ENCODE measurements at places on chromosomes 16 and 17. TPM values are rescaled to one million over a fixed set of nuclear protein-coding genes. Genes with fewer than 3 reads are reported as not detected.

Gene PLSCR3
- 0.77 TPM for total RNA-seq

Gene CCT6B
- total RNA-seq = 0.77 TPM

Gene CHD9NB
- total RNA-seq = 4.1 TPM

Gene HYDIN
- total RNA-seq = under 0.01 TPM

Gene GALR2
- total RNA-seq = not detected

Gene TENT4B
- 5.9 TPM for total RNA-seq

Gene PHOSPHO1
- 2.4 TPM for total RNA-seq

Gene CCL4
- total RNA-seq = 1.0 TPM

Gene NKD1
- 48.1 TPM for total RNA-seq

Gene KRTAP1-5
- total RNA-seq = not detected

Gene TEX14
- total RNA-seq = 0.55 TPM

Gene DBNDD1
- not detected for total RNA-seq

Gene RPL23
- total RNA-seq = 3,326 TPM

DNA sequence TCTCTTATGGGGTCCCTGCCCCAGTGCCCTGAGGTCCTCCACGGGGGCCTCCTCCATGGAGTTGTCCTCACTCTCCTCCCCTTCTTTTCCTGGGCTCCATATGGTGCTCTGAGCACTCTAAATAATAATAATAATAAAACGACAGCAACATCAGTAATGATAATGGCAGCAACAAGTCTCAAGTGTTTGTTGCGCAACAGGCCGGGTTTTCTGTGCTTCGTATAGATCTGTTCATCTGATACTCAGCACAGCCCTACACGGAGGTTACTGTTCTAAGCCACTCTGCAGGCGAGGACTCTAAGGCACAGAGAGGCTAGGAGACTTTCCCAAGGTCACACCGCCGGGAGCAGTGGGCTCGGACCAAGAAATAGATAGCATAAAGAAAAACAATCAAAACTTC, 13.7 kb downstream of the CIBAR2 start:
- DNase-seq = no peak

GRCh38 chr16:1282324-1282973, 26.6 kb downstream of the TPSD1 start:
- no peak for DNase-seq

DNA sequence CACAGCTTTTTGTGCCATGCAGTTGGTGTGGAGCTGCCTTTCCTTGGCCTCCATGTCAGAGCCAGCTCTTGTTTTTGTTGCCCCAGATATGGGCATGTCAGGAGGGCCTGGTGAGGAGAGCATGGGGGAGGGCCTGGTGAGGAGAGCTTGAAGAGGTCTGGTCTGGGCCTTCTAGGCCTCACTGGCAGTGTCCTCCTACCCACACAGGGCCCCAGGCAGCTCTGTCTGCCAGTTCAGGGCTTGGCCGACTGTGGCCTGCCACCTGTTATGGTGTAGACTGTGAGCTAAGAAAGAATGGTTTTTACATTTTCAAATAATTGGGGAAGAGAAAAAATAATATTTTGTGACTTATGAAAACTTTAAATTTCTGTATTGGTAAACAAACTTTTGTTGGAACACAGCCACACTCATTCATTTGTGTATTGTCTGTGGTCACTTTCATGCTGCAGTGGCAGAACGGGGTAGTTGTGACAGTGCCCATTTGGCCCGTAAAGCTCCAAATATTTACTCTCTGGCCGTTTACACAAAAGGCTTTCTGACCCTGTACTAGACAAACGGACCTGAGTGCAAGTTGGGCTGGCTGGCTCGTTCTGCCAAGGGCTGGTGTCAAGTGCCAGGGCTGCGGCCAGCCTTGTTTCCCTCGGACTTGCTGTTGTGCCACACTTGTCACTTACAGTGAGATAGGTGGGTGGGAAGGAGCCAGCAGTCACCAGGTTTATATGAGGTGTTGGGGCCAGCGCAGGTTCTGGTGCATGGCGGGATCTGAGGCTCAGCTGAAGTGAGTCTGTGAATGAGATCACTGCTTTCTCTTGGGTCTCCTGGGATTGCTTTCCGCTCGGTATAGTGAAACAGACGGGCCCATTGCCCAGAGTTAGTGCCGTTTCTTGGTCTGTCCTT, 18.2 kb downstream of the PGS1 start:
- DNase-seq = no peak

DNA sequence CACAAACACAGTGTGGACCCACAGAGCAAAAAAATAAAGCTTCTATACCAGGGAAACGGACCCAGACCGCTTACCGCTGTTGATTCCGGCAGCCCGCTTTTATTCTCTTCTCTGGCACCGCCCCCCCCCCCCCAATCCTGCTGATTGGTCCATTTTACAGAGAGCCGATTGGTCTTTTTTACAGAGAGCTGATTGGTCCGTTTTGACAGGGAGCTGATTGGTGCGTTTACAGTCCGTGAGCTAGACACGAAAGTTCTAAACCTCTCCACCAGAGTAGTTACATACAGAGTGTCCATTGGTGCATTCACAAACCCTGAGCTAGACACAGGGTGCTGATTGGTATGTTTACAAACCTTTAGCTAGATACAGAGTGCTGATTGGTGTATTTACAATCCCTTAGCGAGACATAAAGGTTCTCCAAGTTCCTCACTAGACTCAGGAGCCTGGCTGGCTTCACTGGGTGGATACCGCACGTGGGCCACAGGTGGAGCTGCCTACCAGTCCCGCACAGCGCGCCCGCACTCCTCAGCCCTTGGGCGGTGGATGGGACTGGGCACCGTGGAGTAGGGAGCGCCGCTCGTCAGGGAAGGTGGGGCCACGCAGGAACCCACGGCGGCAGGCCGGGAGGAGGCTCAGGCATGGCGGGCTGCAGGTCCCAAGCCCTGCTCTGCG, 92.4 kb downstream of the HAPSTR1 start:
- no peak for DNase-seq

DNA sequence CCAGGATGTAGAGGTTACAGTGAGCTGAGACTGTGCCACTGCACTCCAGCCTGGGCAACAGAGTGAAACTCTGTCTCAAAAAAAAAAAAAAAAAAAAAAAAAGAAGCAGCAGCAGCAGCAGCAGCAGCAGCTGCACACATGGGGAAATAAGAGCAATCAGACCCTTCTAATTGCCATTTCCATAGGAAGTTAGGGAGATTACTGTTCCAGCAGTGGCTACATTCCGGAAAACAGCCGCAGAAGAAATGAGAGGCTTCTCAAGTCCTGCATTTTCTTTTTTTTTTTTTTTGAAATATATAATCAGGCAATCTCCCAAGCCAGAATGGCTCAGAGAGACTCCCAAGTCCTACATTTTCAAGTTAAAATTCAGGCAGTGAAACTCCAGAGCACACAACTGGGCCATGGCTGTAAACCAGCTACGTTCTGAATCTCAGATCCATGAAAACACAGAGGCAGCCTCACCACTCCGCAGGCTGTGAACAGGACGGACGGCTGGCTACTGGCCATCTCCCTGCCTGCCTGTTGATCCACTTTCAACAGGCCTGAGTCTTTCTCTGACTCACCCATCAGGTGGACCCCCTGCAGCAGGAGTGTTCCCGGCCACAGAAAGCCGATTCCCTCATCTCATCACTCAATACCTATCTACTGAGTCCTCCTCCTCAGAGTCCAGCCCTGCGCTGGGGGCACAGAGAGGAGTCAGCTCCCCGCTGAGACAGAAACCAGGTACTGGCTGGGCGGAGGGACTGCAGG, 15.0 kb downstream of the TRPV1 start:
- DNase-seq = no peak

DNA sequence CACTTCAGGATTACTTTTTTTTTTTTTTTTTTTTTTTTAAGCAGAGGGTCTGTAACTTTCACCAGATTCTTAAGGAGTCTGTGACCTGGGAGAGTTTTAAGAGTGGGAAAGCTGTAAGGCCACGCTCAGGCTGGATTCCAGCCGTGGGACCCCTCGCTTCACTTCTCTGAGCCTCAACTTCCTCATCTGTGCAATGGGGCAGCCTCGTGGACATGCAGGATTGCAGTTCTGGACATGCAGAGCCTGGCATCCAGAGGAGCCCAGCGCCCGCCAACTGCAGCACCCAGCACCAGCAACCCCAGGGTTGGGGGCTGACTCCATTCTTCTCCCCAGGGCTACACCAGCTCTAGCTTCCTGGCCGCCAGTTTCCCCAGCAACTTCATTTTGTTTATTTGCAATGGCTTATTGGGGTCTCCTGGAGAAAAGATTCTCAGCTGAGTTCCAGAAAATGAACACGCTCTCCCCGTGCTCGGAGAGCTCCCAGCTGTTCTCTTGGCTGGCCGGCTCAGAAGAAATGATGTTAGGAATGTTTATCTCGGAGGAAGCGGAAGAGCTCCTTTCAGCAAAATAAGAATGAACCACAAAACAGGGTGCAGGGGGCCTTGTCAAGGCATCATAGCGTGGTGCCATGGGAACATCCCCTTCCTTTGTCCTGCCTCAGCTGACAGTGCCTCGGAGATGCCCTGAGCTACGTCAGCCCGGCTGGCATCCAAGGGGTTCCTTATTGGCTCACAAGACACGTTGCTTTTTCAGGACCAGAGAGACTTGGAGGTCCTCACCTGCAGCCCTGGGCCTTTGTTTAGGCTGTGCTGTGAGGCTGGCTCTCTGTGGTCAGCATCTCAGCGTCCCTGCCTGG, 22.9 kb upstream of the ZCCHC14 start:
- DNase-seq = no peak

- DNase-seq = no peak
Measured at GRCh38 chr16:85798901-85799496, 345 bp downstream of the EMC8 start.

DNA sequence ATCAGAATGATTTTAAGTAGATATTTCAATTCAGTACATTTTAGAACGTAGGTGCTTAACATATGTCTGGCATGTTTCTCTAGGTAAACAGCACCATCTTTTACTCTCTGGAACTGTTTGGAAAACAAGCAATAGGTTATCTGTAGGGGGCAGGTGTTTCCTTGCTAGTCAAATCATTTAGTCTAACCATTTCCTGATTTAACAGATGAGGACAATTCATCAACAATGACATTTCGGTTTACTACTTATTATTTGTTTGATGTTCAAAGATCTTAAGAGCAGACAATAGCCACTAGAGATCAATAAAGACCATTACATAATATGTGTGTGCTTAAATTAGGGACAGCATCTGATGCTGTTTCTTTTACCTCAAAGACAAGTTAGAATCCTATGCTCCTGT, 173.1 kb downstream of the CEP112 start:
- no peak for DNase-seq

DNA sequence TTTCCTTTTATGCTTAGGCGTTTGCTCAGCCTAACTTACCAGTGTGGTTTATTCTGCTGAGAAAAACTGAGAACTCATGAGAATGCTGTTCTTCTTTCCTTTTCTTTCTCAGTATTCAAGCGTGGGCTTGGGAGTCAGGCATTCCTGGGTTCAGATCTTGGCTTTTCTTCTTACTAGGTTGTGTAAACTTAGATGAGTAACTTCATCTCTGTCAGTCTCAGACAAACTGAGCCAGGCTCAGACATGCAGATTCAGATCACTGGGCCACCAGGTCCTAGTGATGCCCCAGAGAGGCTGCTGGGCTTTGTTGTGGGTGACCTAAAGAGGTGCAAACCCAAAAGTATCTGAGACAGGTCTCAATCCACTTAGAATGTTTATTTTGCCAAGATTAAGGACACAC, 95.8 kb upstream of the MPHOSPH6 start:
- no peak for DNase-seq

- DNase-seq = no peak
Measured at GRCh38 chr16:72050769-72051464, 3.4 kb upstream of the HP start.

- no peak for DNase-seq
Measured at GRCh38 chr17:62030264-62030663, 34.8 kb downstream of the MED13 start.

DNA sequence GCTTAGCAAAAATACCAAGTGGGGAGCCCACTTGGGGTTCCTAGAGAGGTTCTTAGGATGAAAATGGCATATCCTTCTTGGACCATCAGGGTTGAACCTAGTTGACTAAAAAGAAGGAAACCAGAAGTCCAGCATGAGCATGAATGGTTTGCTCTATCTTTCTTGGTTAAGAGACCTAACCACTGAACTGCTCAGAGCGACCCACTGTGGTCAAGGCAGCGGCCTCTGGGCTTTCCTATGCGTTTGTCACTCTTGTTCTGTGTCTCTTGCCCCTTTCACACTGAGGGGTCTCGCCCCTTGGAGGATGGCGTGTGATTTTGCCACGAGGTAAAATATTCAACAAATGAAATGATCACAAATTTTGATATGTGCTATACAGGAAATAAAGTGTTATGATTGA, 526 bp upstream of the BORCS6 start:
- no peak for DNase-seq

GRCh38 chr17:68238871-68239253, 9.0 kb upstream of the AMZ2 start:
- DNase-seq = no peak

GRCh38 chr16:74817851-74818250, 43.2 kb upstream of the FA2H start:
- no peak for DNase-seq

GRCh38 chr17:28812748-28813377, 29.7 kb downstream of the FAM222B start:
- DNase-seq = no peak

GRCh38 chr17:78716814-78717393, 65.2 kb downstream of the CYTH1 start:
- DNase-seq = peak; percentile 64

- DNase-seq = no peak
Measured at GRCh38 chr17:10087355-10087754, 111.1 kb downstream of the GAS7 start.

GRCh38 chr16:3812469-3813172, 67.9 kb downstream of the CREBBP start:
- DNase-seq = no peak

DNA sequence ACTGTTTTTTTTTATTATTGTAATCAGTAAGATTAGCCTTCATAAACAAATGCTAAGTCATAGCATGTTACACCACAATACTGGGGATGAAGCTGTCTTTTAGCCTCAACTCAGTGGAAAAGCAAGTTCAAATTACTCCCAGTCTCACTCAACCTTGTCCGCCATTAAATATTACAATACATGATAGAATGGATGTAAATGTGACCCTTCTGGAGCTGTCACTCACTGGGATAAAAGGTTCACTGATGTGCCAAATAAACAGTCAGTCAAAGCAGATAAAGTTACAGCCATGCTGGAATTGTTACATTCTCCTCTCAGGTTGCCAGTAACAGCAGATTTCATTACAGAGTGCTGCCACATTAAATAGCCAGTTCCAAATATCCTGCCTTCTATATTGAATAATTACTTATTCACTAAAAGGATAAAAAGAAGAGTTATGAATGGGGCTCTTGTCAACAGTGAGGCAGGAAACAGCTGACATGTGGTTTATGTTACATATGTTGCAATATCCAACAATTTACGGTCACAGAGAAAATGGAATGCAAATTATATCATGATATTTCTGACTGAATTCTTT, 53.4 kb downstream of the BRIP1 start:
- DNase-seq = no peak

GRCh38 chr16:31350275-31351005, 4.5 kb upstream of the ITGAX start:
- no peak for DNase-seq

- no peak for DNase-seq
Measured at GRCh38 chr17:17975436-17975835, 2.8 kb downstream of the DRC3 start.

GRCh38 chr17:2595716-2596115, 2.3 kb downstream of the PAFAH1B1 start:
- no peak for DNase-seq

GRCh38 chr16:16063683-16064082, 114.3 kb downstream of the ABCC1 start:
- no peak for DNase-seq
